OCI-LY7 (cell line): ENCODE measurements at places on chromosomes 3 and 15. TPM values are rescaled to one million over a fixed set of nuclear protein-coding genes. Genes with fewer than 3 reads are reported as not detected.

SLC22A14 gene
- total RNA-seq = not detected in 2 replicates

C3orf52 gene
- total RNA-seq = 11.2 and 17.9 TPM in 2 replicates

DNA sequence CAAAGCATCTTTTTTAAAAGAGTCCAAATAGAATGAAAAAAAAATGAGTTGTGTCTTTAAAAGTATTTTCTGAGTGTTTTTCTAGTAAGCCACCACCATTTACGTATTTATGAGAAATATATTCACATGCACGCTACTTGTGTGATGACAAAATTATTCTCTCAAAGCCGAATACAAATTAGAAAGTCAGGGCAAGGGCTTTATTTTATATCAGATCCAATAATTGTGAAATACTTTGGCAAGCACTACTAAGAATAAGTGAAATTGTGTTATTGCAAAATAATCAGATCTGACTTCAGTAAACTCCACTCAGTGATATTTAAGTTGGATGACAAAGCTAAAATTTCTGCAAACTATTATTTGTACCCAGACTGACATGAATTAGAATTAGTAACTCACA is 589.3 kb upstream of the KCNMB2 start:
- DNase-seq = no peak

DNA sequence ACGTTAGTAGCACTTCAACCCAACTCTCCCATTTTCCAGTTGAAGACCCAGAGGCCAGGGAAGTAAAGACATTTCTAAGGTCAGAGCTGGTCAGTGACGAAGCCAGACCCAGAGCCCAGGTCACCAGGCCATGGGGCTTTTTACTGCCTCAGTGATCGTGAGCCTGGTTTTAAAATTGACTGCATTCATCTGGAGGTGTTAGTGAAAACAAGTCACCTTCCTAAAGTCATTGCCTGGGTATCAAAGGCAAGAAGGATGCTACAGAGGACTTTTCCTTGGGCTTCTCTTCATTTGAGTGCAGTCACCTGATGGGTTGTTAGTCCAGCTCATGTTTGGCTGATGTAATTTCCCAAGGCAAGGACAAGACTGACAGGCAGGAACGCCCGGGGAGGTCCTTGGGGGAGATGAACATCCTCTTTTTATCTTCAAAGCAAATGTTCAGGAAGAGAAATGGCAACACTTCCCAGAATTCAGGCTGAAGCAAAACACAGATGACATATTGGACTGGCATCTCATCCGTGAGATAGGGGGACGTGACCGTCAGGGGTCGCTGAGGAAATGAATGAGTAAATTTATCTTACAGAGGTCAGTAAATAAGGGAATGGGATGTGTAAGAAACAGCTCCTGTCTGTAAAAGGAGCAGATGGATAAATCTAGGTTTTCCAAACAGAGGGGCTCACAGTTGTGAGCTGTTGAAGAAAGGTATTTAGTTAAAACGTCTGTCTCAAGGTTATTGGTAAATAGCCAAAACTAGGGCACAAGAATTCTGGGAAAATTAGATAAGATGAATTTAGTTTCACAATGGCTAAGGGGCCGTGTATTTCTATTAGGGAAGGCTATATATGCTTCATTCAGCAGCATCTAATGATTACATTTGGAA is 201.2 kb downstream of the OPA1 start:
- DNase-seq = no peak

DNA sequence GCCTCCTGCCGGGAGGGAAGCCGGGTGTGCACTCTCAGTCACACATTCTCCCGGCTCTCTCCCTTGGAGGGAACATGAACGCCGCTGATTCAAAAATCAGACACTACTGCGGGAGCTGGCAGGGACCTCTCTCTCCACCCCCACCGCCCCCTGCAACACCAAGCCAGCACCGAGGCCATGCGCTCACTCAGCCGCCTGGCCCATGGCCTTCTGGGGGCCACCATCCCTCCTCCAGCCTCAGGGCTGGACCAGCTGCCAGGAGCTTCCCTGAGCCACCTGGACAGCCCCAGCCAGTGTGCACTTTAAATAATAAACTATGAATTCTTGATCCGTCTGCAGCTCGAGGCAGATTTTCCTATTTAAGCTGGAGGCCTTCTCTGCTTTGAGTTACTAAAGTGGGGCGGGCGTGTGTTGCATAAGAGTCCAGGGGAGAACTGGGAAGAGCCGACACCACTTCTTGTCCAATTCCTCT is 30.6 kb downstream of the ADAMTS17 start:
- DNase-seq = no peak

DNA sequence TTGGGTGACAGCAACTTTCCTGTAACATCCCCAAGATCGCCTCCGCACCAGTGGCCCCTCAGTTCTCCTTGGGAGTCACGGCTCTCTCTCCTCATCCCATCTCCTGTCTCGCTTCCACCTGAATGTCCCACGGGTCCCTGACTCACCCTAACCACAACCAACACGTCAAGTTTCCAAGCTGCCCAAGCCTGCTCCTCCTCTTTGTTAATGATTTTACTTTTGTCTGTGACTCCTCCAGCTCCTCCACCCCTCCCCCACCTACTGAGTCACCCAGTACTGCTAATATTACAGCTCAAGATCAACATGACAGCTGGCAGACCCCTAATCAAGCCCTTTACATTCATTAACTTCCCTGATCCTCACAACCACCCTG is 39.3 kb downstream of the BDH1 start:
- no peak for DNase-seq

DNA sequence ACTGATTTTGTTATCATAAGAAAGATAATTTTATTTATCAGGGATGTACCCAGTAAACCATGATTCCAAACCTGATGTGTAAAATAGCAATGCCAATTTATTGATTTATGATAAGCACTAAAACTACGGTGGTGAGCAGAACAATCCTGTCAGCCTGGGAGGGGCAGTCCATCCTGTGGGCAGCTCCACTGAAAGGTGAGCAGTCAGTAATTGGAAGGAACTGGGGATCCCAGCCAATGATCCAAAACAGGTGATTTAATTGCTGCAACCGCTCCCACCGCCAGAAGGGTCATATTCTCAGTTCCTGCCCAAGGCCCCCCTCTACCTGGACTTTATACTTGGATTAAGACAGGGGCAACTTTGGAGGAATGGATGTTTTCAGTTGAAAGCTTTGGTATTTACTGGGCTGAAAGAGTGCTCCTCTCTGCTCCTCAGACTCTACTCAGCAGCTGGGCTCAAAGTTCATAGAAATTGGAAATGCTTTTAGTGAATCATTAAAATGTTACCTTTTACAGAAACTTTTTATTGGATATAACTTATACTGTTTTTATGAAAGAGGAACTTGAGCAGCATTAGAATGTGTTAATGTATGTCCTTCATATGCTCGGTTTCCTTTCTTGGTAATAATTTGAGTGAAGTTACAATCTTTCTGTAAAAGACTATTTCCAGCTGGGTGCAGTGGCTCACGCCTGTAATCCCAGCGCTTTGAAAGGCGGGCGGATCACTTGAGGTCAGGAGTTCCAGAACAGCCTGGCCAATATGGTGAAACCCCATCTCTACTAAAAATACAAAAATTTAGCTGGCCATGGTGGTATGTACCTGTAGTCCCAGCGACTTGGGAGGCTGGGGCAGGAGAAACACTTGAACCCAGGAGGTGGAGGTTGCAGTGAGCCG is 198.6 kb upstream of the IL12A start:
- DNase-seq = no peak

DNA sequence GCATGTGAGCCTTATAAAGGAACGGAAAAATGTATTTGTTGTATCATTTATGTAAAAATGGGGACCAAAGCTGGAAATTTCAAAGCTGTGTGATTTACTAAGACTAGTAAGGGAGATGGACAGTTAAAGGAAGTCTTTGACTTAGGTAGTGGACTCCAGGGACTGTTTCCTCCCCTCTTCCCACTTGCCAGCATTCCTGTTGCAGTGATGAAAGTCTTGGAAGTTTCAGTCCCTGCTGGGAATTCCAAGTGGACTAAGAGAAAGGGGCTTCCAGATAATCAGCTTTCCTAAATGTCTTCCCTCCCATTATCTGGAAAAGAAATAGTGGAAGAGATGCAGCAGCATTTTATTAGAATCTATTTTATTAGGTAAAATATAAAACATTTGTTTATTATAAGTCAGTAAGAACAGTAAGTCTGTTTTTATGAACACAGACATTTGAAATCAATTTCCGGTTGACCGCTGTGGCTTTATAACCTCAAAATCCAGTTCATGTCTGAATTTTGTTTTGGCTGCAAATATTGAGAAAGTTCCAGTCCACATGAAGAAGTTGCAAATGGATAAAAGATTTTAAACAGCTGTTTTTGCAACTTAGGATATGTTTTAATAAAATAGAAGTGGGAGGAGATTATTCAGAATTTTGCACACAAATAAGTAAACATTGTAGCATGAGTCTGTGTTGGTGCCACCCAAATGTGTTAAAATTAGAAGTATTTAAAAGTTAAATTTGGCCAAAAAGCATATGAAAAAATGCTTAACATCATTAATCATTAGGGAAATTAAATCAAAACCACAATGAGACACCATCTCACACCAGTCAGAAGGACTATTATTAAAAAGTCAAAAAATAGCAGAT is 141.8 kb downstream of the IL20RB start:
- DNase-seq = no peak

- no peak for DNase-seq
Observed at GRCh38 chr3:64739971-64740631, 52.3 kb upstream of the ADAMTS9 start.

GRCh38 chr3:31402117-31402516 is 130.6 kb upstream of the STT3B start:
- DNase-seq = no peak

DNA sequence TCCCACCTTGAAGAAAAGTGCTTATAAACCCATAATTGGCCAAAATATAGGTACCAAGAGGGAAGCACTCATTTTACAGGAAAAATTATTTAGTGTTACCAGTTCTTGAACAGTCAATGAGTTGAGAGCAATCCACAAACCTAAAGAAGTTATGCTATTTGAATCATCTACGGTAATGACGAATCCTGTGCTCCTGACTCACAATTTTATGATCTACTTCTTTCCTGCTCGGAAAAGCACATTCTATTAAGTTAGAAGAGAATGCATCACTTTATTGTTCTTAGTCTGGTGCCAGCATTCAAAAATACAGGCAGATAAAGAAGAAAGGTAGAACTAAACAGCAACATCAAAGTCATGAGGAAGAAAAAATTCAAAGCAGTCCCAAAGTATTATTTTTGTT is 33.2 kb downstream of the CHRM5 start:
- no peak for DNase-seq

DNA sequence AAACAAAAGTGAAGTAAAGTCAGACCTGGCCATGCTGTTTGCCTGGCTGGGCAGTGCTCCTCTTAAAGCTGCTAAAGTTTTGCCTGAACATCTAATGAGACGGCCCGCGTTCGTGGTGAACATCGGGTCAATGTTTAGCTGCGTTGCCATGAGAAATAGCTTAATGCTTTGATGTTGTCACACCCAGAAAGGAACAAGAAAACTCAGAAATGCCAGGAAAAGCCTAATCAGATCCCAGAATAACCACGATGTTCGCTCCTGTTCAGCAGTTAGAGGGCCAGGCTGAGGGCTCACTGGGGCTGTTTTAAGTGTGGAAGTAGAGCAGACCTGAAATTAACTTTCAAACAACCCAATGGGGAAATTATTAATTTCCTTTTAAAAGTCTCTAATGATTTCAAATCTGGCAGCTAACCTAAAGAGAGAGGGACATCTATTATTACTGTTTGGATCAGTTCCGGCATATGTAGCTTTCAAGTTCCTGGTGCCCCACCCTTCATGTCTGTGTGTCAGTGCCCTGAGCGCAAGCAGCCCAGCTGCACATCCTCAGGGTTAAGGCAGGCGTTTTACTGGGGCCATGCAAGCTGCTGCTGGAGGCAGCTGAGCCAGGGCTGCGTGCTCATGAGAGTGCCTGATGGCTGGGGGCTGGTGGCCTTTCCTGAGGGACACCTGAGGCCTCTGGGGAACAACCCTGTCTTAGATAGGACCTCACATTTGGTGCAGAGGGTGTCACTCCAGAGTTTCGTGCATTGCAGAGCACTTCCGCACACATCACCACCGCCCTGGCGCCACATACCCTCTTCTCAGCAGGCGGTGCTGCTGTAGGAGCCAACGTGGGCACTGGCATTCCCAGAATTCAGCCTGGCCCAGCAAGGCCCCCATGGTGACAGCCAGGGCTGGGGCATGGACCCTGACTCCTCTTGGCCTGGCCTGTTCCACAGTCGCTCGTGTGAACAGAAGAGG is 76.6 kb downstream of the LRRK1 start:
- DNase-seq = no peak

- no peak for DNase-seq
Observed at GRCh38 chr15:74399100-74399499, 31.7 kb upstream of the CYP11A1 start.

GRCh38 chr3:179037351-179037750 is 34.3 kb downstream of the ZMAT3 start:
- no peak for DNase-seq

GRCh38 chr15:40439960-40440742 is 602 bp upstream of the BAHD1 start:
- peak; percentile 20 for DNase-seq
